ENCODE measurements at places on chromosomes 11 and 22.
A peak's percentile ranks its signal among the peaks of the same experiment; 100 is the strongest.

DNA sequence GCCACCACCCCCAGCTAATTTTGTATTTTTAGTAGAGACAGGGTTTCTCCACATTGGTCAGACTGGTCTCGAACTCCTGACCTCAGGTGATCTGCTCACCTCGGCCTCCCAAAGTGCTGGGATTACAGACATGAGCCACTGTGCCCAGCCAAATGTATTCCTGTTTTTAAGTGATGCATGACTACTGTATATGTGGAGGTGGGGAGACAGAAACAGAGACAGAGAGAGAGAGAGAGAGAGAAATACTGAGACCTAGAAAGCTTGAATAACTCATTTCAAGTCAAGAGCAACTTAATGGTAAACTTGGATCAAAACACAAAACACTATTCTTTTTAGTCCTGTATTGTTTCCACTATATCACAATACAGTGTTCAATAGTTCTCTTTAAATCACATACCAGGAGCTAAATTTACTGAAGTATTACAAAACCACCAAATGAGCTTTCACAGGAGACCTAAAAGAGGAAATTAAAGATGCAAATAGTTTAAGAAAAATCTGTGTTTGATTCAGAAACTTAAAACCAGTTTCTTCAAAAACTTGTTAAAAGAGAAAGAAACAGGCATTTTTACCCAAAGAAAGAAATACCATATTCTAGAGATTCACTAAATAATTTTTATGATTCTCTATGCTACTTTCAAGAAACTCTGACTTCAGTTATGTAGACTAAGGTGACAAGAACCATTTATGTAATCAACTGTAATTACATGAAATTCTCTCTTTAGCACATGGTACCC, 188.7 kb downstream of the ETS1 start:
- no peak for DNase-seq

DNA sequence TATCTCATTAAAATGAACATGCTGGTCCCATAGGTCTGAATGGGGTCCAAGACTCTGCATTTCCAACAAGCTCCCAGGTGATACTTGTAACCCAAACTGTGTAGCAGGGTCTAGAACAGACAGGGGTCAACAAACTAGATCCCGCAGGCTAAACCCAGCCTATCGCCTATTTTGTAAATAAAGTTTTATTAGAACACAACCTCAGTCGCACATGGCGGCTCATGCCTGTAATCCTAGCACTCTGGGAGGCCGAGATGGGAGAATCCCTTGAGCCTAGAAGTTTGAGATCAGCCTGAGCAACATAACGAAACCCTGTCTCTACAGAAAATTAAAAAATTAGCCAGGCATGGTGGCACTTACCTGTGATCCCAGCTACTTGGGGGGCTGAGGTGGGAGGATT, 42.3 kb upstream of the HMGXB4 start:
- DNase-seq: no peak

DNA sequence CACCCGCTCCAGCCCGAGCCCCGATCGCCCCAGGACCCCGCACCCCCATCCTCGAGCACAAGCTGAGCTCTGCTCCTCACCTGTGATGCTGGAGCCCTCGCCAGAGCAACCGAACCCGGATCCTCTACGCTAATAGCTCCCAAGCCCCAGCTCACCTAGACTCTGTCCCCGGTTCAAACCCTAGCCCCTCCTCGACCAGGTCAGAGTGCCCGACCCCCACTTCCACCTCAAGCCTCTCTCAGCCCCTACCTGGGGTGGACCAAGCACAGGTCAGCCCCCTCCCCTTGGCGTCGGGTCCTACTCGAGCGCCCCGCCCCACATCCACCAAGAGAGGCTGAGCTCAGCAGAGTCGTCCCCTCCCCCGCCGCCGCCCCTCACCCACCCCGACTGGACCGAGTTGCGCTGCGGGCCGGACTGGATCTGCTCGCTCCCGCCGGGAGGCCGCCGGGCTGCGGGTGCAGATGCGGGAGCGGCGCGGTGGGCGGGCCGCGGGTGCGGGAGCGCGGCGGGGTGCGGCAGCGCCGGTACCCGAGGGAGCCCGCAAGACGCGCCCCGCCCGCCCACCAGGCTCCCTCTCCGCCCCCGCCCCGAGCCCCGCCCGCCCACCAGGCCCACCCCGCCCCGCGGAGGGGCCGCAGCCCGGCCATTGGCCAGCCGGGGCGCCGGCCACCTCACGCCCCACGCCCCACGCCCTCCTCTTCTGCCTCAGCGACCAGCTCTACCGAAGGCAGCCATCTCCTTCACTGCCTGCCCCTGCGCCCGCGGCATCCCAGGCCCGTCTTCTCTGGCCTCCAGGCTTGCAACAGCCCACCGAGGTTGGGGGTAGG, 577 bp upstream of the DKK3 start:
- no peak for DNase-seq

- peak; percentile 63 for DNase-seq
Observed at GRCh38 chr22:25334162-25334490, 114.7 kb downstream of the CRYBB2 start.

GRCh38 chr22:49725516-49725915, 102.2 kb downstream of the BRD1 start:
- DNase-seq: peak; percentile 42

DNA sequence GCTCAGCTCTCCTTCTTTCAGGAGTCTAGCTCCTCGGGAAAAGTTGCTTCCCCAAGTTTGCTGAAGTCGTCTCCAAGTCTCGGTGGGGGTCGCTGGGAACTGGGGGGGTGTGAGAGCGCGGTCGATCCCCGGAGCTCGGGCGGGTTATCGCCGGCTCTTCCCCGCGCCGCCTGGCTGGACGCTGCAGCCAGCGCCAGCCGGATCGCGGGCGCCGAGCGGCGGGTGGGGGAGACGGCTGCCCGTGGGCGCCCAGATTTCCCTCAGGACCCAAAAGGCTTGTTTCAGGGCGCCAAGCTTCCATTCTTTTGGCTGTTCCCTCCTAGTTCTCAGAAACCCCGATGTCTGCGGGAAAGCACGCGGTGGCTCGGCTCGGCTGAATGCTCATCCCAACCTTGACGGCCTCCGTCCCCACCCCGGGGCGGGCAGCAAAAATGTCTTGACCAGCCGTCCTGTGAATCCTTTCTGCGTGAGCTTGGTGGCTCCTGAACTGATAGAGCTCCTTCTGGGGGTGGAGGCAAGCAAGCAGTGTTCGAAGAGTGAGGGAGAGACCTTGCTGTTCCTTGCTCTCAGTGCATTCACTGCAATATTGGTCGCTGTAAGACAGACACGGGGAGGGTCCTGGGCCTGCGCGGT, 1.7 kb downstream of the ZBTB16 start:
- DNase-seq: no peak

DNA sequence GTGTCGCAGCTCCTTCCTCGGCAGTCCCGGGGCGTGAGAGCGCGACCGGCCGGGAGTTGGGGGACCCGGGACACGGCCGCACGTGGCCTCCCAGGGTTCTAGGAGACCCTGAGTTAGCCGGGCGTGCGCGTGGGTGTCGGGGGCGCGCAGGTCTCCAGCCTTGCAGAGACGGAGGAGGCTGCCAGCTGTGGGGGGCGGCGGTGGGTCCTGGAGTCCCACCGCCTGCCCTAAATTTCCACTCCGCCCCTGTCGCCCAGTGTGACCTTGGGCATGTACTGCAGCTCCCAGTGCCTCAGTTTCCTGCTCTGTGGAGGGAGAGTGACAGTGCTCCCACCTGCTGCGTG, 18.8 kb downstream of the RRP7A start:
- DNase-seq: no peak

GRCh38 chr11:129267716-129268115, 75.6 kb upstream of the ARHGAP32 start:
- DNase-seq: no peak

DNA sequence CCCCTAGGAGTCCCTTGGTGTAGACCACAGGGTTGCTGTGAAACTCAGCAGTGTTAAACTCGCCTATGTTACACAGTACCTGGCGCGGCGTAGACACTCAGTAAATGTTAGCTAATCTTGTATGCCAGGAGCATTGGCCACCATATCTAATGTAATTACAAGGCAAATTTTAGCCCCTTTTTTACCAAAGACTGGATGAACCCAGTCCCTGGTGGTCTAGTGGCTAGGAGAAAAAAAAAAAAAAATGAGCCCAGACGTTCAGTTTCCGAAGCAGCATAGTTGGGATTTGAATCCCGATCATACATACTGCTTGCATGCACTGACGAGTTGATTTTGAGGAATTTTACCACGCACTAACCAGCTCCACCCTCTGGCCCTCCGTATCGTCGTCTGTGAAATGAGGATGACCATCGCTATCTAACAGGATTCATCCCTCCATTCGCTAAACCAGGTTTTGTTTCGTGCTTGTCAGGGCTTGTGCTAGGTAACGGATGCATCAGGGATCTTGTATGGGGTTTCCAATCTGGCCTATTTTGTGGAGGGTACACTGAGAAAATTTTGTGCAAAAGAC, 688 bp downstream of the PTS start:
- DNase-seq: no peak

- DNase-seq: no peak
Observed at GRCh38 chr11:75272391-75272790, 31.8 kb downstream of the TPBGL start.

DNA sequence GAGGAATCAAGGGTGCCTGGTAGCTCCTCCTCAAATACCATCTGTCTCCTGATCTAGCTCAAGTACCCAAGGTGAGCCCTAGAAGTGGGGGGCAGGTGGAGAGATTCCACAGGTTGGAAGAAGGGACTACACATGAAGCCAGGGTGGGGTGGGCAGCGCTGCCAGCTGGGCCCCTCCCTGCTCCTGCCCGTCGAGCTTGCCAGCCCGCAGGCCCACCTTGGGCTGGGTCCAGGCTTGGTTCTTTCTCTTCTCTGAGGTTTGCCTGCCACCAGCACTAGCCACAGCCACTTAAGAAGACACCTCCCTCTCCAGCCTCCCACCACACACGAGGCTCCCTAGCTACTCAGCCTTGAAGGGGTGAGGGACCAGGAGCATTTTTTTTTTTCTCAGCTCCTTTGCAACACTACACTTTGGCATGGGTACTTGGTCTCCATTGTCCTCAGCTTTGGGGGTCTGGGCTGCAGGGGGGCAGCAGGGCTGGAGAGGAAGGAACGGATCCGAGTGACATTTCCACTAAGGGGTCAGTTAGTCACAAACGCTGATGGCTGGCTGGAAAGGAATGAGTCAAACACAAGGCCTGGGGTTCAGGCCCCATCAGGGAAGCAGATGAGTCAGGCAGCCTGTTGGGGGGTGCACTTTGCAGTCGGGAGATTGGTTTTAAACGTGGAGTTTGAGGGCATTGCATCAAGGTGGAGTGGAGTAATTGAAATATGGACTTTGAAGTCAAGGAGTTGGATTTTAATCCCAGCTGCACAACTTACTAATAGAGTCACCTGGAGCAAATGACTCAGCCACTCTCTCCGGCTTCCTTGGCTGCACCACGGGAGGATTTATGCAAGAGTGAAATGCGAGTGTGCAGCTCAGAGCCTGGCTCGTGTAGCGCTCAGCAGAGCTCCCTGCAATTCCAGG, 7.4 kb upstream of the NPTXR start:
- no peak for DNase-seq

DNA sequence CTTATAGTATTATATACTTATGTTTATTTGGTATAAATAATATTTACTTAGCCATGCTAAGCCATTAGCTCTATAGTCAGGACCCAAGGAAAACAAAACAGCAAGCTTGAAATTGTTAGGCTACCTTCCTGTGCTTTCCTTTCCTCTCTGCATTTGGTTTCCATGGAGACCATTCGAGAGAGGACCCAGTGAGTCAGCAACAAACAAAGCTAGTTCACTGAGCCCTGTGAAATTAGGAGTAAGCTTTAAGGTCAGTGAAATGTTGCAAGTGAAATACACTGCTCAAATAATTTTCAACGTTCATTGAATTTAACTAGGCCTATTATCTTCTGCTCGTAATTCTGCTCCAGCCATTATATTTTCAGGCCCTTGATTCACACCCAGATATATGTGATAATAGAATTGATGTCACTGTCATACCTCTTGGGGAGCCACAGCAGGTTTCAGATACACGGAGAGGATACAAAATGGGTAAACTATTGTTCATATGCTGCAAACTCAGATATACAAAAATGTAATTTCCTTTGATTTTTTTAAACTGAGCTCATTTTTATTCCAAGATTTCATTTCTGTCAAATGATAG, 9.1 kb upstream of the OR10D3 start:
- no peak for DNase-seq

- no peak for DNase-seq
Observed at GRCh38 chr22:47556473-47556872, 794.0 kb downstream of the TBC1D22A start.

GRCh38 chr22:36048911-36049677, 20.5 kb upstream of the RBFOX2 start:
- DNase-seq: no peak

DNA sequence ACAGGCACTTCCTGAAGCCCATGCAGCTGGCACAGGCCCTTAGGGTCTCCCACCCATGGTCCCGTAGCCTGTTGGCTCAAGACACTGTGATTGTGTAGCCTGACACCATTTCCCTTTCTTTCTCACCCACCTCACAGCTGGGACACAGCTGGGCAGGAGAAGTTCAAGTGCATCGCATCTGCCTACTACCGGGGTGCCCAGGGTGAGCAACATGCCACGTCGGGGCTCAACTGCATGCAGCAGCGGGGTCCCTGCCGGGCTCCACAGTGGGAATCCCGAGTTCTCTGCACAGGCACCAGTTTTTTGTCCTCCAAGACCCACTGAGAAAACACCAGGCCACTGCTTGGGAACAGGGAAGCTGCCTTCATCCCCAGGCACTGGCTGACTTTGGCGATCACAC, 10.6 kb downstream of the RAB36 start:
- DNase-seq: no peak

- no peak for DNase-seq
Observed at GRCh38 chr22:37109242-37109917, at the start of gene TMPRSS6. TSS of gene TMPRSS6 (minus strand) at chr22:37109713. CDS start at chr22:37103417, 6,296 bp downstream.

GRCh38 chr22:44245867-44246266, 65.1 kb downstream of the PARVG start:
- DNase-seq: no peak

DNA sequence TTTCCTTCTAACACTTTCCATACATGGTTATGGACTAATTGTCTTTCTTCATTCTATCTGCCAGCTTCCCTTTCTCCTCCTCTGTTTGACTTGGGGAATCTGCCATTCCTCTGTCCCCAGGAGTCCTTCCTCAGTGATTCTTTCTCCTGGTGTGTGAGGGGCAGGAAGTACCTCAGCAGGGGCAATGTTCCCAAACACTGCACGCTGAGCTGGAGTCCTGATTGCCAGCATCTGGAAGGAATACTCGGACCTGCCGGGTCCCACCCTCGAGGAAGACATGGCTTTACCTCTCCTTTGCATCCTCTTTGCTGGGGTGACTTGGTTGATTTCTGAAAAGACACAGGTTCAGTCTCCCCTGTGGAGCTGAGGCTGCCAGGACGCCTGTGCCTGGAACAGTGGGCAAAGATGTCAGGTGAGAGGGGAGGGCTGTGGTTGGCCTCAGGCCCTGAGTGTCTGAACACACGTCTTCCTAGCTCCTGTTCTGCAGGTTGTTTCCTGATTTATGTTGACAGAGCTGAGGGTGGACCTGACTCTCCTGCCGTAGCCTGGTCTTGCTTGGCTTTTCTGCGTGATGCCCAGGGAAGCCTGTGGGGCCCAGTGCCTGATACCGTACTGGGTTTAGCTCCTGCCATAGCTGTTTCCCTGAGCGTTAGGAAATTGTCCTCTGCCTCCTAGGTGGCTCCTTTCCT, 4.3 kb downstream of the COX8A start:
- DNase-seq: no peak

GRCh38 chr11:1472180-1473005, 14.2 kb downstream of the MOB2 start:
- no peak for DNase-seq

- no peak for DNase-seq
Observed at GRCh38 chr11:34540870-34541269, 27.3 kb upstream of the ELF5 start.

- no peak for DNase-seq
Observed at GRCh38 chr11:61869429-61869707, 22.0 kb downstream of the FADS3 start.

All from stimulated activated effector memory CD8-positive, alpha-beta T cell treated with anti-CD3 and anti-CD28 coated beads, Interleukin-12 subunit alpha, Interleukin-12 subunit beta, amount 100 ng/mL, for 72 hours (primary cell).